ENCODE measurements at places on chromosomes 7 and 10.

DNA sequence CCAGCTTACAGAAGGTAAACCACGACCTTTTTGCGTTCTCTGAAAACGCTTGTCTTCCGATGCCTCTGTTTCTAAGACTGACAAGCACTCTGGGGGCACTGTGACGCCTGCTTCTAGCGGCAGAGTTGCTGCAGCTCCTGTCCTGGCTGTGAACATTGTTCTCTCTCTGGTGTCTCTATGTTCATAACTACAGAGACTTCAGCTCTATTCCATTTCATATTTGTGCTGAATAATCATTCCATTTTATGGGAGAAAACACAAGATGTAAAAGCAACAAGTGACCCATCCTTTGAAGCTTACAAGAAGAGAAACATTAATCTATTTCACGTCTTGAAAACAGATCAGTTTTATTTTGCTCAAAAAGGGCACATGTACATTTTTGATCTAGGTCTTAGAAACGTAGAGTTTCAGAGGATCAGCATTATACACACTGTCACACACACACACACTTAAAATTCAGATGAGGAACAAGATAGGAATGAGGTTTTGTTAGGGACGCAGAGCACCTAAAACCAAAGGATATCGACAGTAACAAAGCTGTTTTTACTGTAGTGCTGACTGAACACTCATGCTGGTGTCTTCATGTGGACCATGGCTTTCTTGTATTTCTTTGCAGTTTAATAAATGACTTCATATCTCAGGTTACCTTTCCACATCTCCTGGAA is 3.0 kb downstream of the IKZF1 start:
- DNase-seq = peak; percentile 67

DNA sequence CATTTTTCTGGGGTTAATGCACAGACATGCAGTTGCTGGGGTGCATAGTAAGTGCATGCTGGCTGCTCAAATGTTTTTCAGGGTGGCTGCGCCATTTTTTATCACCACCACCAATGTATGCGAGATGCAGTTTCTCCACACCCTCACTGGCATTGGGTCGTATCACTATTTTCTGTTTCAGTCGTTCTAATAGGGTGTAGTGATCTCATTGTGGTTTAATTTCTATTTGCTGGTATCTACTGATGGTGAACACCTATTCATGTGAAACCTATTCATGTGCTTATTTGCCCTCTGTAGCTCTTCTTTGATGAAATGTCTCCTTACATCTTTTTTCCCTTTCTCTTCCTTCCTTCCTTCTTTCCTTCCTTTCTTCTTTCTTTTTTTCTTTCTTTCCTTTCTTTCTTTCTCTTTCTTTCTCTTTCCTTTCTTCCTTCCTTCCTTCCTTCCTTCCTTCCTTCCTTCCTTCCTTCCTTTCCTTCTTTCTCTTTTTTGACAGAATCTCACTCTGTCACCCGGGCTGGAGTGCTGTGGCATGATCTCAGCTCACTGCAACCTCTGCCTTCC is 84.3 kb downstream of the ELFN1 start:
- no peak for DNase-seq

- no peak for DNase-seq
These were observed 2.4 kb downstream of the RASGEF1A start for GRCh38 chr10:43264344-43264964.

GRCh38 chr7:151792636-151793035 is 84.3 kb downstream of the PRKAG2 start:
- DNase-seq = no peak

GRCh38 chr10:74238031-74238431 is 87.0 kb downstream of the ADK start:
- no peak for DNase-seq

DNA sequence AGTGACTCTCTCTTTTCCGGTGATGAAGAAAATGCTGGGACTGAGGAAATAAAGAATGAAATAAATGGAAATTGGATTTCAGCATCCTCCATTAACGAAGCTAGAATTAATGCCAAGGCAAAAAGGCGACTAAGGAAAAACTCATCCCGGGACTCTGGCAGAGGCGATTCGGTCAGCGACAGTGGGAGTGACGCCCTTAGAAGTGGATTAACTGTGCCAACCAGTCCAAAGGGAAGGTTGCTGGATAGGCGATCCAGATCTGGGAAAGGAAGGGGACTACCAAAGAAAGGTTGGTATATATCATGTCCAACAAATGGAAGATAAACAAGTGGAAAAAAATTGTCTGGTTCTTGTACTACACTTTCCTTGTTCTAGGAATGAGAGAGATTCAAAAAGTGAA is 9.5 kb downstream of the PDCD4 start:
- DNase-seq = no peak

DNA sequence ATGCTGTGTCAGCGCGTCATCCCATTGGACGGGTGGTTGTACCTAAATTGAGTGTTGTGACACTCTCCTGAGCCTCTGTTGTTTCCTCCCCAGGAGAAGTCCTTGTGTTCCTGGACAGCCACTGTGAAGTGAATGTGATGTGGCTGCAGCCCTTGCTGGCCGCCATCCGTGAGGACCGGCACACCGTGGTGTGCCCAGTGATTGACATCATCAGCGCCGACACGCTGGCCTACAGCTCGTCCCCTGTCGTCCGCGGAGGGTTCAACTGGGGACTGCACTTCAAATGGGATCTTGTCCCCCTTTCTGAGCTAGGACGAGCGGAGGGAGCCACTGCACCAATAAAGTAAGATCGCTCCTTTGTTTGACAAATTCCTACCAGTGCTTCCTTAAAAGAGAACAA is 82.5 kb downstream of the GALNT11 start:
- DNase-seq = no peak

Measured in activated naive CD8-positive, alpha-beta T cell treated with anti-CD3 and anti-CD28 coated beads, Interleukin-2, amount 50 U/mL, for 24 hours (primary cell).